Lower lobe of right lung (tissue), 2 donors: ENCODE measurements at places on chromosomes 7 and 10. TPM values are rescaled to one million over a fixed set of nuclear protein-coding genes. Genes with fewer than 3 reads are reported as not detected.

DNA sequence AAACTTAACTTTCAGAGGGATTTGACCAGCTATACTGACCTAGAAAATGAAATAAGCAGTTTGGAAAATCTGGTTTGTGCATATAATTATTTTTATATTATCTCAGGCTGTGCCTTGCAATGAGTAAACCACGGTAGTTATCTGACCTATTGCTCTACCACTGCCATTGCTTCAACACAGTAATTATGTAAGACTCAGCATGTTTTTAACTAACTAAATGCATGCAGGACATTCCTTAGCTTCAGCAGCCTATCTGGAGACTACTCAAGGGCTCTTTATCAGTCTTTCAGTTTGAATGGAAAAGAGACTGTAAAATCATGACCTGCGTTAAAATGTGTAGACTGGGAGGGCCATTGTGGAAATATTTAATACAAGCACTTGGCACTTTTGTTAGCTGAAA lies 22.5 kb downstream of the CHN2 start:
- no peaks in the 10 kb centered on the region for H3K36me3 ChIP-seq
- no peak overlapping the region for H3K27ac ChIP-seq
- no peak for DNase-seq
- no peak overlapping the region for H3K4me3 ChIP-seq

GRCh38 chr10:134247-135131 lies 766 bp upstream of the ZMYND11 start:
- peak; percentile 61 for DNase-seq
- peak overlapping the region; percentile 85 for H3K4me3 ChIP-seq
- peaks cover 39% of the 10 kb centered on the region for H3K4me1 ChIP-seq

DNA sequence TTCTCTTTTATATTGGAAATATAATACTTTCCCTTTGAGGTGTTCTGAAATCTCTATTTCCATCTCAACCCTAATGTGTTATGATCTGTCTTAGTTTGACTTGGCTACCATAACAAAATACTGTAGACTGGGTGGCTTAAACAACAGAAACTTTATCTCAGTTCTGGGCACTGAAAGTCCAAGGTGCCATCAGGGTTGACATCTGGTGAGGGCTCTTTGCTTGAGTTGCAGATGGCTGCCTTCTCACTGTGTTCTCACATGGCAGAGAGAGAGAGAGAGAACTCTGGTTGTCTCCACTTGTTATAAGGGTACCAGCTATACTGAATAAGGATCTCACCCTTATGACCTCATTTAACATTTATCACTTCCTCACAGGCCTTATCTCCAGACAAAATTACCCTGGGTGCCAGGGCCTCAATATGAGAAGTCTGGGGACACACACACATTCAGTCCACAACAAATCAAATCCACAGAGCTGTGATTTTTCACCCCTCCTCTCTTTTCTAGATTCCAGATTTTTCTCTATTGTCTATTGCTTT lies 104.5 kb downstream of the SRI start:
- H3K27me3 ChIP-seq, result no peaks in the 10 kb centered on the region
- H3K27ac ChIP-seq, result no peak overlapping the region
- no peaks in the 10 kb centered on the region for H3K36me3 ChIP-seq
- no peak for DNase-seq

- H3K27me3 ChIP-seq, result no peaks in the 10 kb centered on the region
- H3K36me3 ChIP-seq, result no peaks in the 10 kb centered on the region
- H3K4me3 ChIP-seq, result no peak overlapping the region
- H3K4me1 ChIP-seq, result no peaks in the 10 kb centered on the region
- DNase-seq, result no peak
Measured at GRCh38 chr10:61863981-61864380, 37.5 kb upstream of the ARID5B start.

DNA sequence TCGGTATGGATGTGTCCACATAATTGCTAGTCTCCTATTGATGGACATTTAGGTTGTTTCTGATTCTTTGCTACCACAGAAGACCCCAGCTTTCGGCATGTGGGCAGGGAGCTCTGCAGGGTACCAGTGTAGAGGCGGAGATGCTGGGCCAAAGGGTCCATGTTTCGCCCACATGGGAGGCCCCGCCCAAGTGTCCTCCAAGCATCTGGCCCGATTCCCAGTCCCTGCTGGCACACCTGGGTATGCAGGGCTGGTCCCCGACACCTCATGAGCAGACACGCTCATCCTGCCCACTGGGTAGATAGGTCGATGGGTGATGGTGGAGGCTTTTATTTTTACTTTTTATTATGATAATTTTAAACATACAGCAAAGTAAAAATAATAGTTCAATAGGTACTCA lies 19.4 kb upstream of the TBRG4 start:
- H3K4me1 ChIP-seq, result no peaks in the 10 kb centered on the region
- DNase-seq, result no peak
- no peak overlapping the region for H3K27ac ChIP-seq
- no peaks in the 10 kb centered on the region for H3K36me3 ChIP-seq
- H3K27me3 ChIP-seq, result no peaks in the 10 kb centered on the region
- no peak overlapping the region for H3K4me3 ChIP-seq

DNA sequence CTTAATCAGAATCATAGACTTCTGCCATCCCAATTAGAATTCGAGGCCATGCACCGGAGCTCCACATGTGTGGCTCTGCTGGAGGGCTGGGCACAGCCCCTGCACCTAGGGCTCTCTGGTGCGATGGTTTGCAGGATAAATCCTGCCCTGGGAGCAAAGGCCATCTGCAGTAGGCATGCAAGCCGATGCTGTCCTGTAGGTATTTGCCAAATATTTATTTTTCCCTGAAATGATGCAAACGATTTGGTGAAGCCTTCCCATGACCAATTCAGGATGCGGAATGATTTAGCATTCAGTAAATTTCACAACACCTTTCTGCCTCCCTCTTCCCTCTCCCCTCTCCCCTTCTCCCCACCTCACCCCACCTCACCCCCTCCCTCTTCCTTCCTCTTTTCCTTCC lies 170.6 kb downstream of the EBF3 start:
- no peak overlapping the region for H3K4me3 ChIP-seq
- no peak overlapping the region for H3K27ac ChIP-seq
- no peaks in the 10 kb centered on the region for H3K27me3 ChIP-seq
- H3K4me1 ChIP-seq, result no peaks in the 10 kb centered on the region

DNA sequence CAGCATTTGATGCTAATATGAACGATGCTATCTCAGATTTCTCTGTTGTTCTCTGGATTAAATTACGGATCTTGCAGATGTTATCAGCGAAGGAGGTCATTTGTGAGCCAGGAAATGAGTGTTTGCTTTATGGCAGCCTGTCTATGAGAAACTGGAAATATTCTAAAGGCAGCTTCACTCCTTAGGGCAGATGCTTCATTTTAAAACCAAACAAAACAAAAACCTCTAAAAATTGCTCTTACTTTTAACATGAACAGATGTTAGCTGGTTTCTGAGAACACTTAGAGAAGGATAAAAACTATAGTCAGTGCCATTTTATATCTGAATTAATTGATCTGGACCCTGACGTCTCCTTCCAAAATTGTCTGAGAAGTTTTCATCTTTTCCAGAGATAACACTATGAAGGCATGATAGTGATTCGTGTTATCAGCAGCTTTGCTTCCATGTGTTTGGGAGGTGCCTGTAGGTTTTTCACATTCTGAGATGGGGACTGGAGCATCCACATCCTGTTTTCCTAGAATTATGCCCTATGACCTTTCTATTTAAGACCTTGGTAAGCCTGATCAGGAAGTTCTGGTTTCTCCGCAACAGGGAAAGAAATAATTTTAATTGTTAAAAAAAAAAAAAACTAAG lies 53.1 kb downstream of the CPED1 start:
- peak overlapping the region; percentile 13 for H3K27ac ChIP-seq
- no peaks in the 10 kb centered on the region for H3K27me3 ChIP-seq
- H3K36me3 ChIP-seq, result no peaks in the 10 kb centered on the region
- DNase-seq, result no peak
- H3K4me3 ChIP-seq, result no peak overlapping the region
- H3K4me1 ChIP-seq, result peaks cover 6% of the 10 kb centered on the region

- H3K27ac ChIP-seq, result no peak overlapping the region
- H3K4me3 ChIP-seq, result no peak overlapping the region
- no peaks in the 10 kb centered on the region for H3K36me3 ChIP-seq
- no peaks in the 10 kb centered on the region for H3K4me1 ChIP-seq
- no peak for DNase-seq
Measured at GRCh38 chr10:25451401-25451800, 276.6 kb downstream of the GPR158 start.

The OR13A1 gene
- total RNA-seq, result not detected

The NUTM2D gene
- total RNA-seq, result 6.8 TPM

The BMPER gene
- total RNA-seq, result 7.4 TPM

The SPDYE8 gene
- total RNA-seq, result not detected

The RNF148 gene
- total RNA-seq, result 1.5 TPM

The CDH23 gene
- 9.4 TPM for total RNA-seq

The NOS3 gene
- total RNA-seq, result 15.1 TPM
